SK-MEL-5 (cell line): ENCODE measurements at places on chromosomes 1 and 21. TPM values are rescaled to one million over a fixed set of nuclear protein-coding genes. Genes with fewer than 3 reads are reported as not detected.

- no peak for DNase-seq
These were observed 158.1 kb downstream of the RUNX1 start for GRCh38 chr21:34890724-34891612.

DNA sequence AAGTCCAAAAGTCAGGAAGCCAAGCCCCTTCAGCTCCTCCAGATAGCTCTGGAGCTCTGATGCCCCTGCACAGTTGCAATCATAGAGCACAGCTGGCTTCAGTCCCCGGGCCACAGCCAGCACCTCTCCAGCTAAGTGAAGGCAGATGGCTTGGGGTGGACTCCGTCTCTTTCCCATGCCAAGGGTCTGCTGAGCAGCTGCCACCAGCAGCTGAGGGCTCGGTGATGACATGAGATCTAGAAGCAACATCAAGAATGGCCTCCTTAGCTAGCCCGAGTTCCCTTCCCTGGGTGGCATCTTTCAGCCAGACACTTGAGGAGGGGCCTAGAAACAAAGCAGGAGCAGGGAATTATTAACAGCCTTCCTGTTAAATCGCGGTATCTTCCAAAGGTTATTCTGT lies 973 bp downstream of the C1orf74 start:
- DNase-seq: no peak

- DNase-seq: no peak
These were observed 32.2 kb upstream of the SAMD13 start for GRCh38 chr1:84269306-84269705.

FAM163A gene
- total RNA-seq: not detected in 2 replicates

DNA sequence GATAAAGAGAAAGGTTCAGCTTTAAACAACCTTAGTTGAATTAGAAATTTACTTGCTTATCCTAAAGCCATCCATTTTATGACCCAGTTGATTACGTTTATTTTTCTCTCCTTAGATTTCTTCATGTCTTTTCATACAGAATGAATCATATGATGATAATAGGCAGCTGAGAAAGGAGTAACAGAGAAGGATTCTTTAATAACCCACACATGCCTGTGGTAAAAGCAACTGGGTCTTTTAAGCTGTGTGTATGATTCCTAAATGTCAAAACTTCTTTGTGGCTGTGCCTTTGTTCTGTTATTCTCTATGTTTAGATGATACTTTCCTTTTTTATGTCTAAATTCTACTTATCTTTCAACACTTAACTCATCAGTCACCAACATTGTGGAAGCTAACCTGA lies 626.5 kb downstream of the NCAM2 start:
- DNase-seq: peak; percentile 58

GRCh38 chr1:172070055-172070454 lies 228.8 kb downstream of the DNM3 start:
- DNase-seq: no peak

TRAF3IP3 gene
- 0.61 TPM in 1 of 2 replicates, not detected in the other for total RNA-seq

DNA sequence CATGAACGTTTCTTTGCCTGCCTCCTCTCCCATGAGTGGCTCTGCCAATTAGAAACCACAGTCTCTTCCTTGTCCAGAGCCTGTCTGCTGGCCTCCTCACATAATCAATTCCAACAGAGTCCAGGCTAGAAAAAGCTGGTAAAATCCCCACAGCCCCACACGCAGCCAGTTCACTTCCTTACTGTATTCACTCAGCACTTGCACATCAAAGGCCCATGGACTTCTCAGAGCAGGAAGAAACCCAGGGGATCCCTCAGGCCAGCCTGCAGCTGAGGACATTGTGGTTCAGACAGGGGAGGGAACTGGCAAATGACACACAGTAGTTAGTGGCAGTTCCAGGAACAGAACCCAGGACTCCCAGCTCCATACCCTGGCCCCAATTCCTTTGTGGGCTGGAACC lies 171.6 kb upstream of the EDN2 start:
- no peak for DNase-seq

DNA sequence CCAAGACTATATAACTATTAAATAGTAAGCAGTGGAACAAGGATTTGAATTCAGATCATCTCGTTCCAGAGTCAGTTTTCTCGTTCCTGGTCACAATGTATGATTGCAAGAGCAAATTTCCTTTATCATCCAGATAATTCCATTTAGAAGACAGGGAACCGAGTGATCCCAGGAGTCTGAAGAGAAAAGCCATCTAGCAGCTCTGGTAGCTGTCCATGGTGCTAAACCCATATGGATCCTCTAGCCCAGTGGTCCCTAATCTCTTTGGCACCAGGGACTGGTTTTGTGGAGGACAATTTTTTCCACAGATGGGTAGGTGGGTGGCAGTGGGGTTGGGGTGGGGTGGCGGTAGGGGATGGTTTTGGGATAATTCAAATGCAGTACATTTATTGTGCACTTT lies 229.4 kb downstream of the PTPRU start:
- DNase-seq: no peak

CLIC6 gene
- total RNA-seq: not detected in 2 replicates

TMED5 gene
- total RNA-seq: 52.2 and 62.6 TPM in 2 replicates

- peak; percentile 85 for DNase-seq
These were observed 3.9 kb downstream of the EXTL1 start for GRCh38 chr1:26025517-26025916.

ZNF683 gene
- not detected in 2 replicates for total RNA-seq

DNA sequence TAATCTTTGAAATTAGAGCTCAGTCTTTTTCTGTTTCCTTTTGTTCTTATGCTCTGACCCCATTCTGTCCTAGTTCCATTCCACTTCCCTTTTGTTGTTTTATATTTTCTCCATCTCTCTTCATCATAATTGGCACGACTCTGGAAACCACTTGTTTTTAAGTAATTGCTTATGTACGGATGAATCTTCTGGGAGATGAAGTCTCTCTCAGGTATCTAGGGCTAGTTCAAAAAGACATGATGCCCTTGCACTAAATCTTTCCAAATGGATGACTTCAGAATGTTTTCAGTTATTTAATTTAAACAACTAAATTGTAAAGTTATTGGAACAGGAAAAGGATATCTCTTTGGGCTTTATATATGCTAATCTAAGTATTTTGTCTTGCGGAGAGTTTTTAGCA lies at the start of gene OR6F1:
Gene OR6F1, minus strand, starts transcription at position 101 of the 400 bp plus-strand sequence. CDS start 3,891 bp downstream, outside the sequence.
- no peak for DNase-seq

GRCh38 chr1:188986745-188987417 lies 1490.8 kb downstream of the BRINP3 start:
- no peak for DNase-seq

GRCh38 chr1:219223496-219223895 lies 49.8 kb downstream of the LYPLAL1 start:
- peak; percentile 16 for DNase-seq

DNA sequence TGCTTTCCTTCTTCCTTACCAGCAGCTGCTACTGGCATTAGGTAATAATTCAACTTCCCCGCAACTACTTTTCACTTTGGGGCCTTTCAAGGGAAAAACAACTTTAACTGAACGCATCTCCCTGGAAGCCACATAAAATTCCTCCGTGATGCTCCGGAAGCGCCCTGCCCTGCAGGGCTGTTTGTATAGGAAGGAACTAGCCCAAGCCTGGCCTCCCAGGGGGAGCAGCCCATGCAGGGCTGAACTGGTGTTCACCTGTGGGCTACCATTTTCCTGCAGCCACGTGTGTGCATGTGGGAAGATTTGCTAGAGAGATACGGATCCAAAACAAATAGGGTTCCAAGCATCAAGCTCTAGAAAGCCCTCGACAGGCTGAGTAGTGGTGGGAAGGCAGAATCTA lies 14.4 kb downstream of the CLDN14 start:
- DNase-seq: no peak

DNA sequence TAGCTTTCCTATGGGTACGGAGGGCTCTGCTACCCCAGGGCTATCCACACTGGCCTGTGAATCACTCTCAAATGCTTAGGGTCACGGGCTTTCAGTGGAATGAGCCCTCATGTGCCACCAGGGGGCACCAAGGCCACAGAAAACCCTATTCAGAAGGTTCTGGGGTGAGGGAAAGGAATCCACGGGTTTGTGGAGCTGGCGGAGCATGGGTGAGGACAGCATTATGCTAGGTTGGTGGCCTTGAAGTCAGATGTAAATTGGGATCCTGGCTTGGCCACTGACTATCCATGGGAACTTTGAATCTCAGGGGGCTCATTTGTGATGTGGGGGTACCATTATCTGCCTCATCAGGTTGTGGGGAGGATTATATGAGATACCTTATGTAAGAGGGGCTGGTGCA lies 5.1 kb upstream of the LAMTOR5 start:
- DNase-seq: peak; percentile 85
